Aorta (tissue), 5 donors: ENCODE measurements at places on chromosomes 6 and 20.

GRCh38 chr6:35496841-35497570, at the start of gene TEAD3:
TSS of gene TEAD3 (minus strand) at chr6:35497079.
- peak within 1 kb of the TSS; percentile 95 for H3K4me3 ChIP-seq
- no peak for DNase-seq
- no peaks in the 10 kb centered on the region for H3K36me3 ChIP-seq
- H3K4me1 ChIP-seq: no peaks in the 10 kb centered on the region
- no peaks in the 10 kb centered on the region for H3K27me3 ChIP-seq

DNA sequence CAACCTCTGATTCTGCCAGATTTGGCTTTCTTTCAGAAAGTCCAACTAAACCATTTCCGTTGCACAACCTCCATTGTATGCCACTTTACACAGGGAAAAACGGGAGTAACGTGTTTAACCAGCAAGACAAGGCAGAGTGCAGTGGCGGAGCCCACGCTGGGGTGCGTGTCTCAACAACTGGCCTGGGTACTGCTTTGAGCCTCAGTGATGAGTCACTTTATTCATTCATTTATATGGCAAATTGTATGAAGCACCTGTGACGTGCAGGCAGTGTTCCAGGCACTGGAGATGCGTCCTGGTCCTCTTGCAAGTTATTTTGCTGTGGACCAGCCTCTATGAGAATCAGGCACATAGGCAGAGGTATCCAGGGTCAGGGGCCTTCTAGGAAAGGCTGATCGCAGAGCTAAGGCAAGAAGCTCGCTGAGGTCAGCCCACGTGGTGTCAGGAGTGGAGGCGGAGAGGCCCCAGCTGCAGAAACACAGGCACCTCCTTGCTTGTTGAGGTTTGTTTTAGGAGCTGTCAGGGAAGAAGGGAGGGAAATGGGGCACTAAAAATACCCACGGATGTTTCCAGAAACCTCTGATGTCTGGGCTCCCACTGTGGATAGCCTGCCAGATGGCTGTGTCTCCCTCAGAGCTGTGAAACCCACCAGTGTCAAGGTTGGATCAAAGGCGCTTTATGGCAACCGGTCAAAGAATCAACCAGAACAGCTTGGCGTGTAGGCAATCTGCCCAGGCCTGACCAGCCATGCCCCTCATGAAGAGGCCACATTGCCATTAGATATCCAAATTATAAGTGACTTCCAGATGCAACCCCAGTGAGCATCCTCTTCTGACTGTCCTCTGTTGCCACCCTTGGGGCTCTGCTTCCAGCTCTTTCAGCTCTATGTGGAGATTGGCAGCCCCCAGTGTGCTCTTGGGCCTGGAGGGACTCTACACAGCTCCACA, 157.2 kb downstream of the CD83 start:
- no peaks in the 10 kb centered on the region for H3K4me1 ChIP-seq
- H3K36me3 ChIP-seq: no peaks in the 10 kb centered on the region
- H3K4me3 ChIP-seq: no peak overlapping the region
- no peak overlapping the region for H3K27ac ChIP-seq
- no peak for DNase-seq
- H3K27me3 ChIP-seq: no peaks in the 10 kb centered on the region

DNA sequence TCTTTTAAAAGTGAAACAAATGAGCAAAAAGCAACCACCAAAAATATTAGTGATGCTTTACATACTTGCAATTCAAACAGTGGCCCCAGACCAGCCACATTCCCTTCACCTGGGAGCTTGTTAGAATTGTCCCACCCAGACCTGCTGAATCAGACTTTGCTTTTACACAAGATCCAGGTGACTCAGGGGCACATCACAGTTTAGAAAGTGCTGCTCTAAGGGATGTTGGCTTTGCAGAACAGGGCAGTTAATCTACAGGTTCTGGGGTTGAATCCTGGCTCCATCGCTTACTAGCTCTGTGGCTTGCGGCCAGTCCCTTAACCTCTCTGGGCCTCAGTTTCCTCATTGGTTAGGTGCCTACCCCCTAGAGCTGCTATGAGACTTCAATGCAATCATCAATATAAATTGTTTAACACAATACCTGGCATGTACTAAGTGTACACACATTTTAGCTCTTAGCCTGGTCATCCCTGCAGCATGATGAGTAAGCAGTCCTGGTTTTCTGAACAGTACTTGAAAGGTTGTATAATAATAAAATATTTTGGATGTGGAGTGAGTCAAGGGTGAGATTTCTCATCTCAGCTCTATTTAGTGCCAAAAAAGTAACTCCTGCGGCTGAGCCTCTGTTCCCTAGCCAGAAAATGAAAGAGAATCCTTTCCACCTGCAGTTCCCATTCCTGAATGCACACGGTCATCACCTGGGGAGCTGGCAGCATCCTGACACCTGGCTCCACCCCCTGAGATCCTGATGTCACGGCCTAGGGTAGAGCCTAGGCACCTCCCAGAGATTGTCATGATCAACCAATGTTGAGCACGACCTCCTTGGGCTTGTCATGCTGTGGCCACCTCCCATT, 162.7 kb downstream of the ANKRD60 start:
- no peaks in the 10 kb centered on the region for H3K27me3 ChIP-seq
- no peak for DNase-seq
- H3K27ac ChIP-seq: no peak overlapping the region

- H3K27ac ChIP-seq: no peak overlapping the region
- H3K36me3 ChIP-seq: no peaks in the 10 kb centered on the region
- peak; percentile 30 for DNase-seq
- H3K27me3 ChIP-seq: no peaks in the 10 kb centered on the region
- H3K4me1 ChIP-seq: peaks cover 3% of the 10 kb centered on the region
These were observed 47.2 kb downstream of the SYNJ2 start for GRCh38 chr6:158028876-158029275.

- DNase-seq: no peak
- no peak overlapping the region for H3K4me3 ChIP-seq
- H3K4me1 ChIP-seq: no peaks in the 10 kb centered on the region
- no peaks in the 10 kb centered on the region for H3K36me3 ChIP-seq
- no peak overlapping the region for H3K27ac ChIP-seq
These were observed 379.6 kb upstream of the PLCB4 start for GRCh38 chr20:8689337-8689736.

GRCh38 chr6:151181706-151182363, 57.9 kb upstream of the AKAP12 start:
- H3K4me1 ChIP-seq: no peaks in the 10 kb centered on the region
- no peak overlapping the region for H3K27ac ChIP-seq
- no peaks in the 10 kb centered on the region for H3K36me3 ChIP-seq
- no peak overlapping the region for H3K4me3 ChIP-seq
- no peaks in the 10 kb centered on the region for H3K27me3 ChIP-seq

GRCh38 chr6:131758920-131759319, 48.1 kb upstream of the CTAGE9 start:
- no peak overlapping the region for H3K4me3 ChIP-seq
- no peaks in the 10 kb centered on the region for H3K36me3 ChIP-seq
- no peak for DNase-seq
- H3K27ac ChIP-seq: no peak overlapping the region
- no peaks in the 10 kb centered on the region for H3K27me3 ChIP-seq

DNA sequence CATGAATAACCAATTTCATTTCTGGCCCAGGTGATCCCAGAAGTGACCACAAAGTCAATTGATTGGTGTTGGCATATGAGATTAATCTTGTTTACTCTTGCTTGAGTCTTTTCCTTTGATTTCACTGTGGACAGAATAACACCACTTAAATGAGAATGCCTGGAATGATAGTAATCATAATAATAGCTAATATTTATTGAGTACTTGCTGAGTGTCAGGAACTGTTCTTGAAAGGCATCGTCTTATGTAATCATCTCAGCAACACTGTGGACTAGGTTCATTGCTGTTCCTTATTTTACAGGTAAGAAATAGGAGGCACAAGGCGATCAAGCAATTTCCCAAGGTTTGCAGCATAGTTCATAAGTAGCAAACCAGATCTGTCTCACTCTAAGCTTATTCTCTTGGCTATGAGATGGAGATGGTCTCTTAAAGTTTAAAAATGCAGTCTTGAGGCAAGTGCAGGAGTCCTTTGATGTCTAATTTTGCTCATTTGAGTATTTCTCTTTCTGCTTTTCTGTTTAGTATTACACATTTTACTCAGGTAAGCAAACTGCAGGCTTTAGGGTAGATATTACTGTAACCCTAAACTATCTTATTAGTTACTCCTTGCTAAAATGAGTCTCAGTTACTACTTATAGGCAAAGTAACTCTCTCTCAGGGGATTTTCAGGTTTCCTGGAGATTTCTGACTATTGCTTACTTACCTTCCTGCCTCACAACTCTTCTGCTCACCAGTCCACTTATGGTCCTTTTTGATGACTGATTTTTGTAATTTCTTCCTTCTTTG, 6.3 kb downstream of the ADGRG6 start:
- H3K27me3 ChIP-seq: no peaks in the 10 kb centered on the region
- no peak overlapping the region for H3K4me3 ChIP-seq
- H3K36me3 ChIP-seq: no peaks in the 10 kb centered on the region
- no peak overlapping the region for H3K27ac ChIP-seq
- H3K4me1 ChIP-seq: no peaks in the 10 kb centered on the region

DNA sequence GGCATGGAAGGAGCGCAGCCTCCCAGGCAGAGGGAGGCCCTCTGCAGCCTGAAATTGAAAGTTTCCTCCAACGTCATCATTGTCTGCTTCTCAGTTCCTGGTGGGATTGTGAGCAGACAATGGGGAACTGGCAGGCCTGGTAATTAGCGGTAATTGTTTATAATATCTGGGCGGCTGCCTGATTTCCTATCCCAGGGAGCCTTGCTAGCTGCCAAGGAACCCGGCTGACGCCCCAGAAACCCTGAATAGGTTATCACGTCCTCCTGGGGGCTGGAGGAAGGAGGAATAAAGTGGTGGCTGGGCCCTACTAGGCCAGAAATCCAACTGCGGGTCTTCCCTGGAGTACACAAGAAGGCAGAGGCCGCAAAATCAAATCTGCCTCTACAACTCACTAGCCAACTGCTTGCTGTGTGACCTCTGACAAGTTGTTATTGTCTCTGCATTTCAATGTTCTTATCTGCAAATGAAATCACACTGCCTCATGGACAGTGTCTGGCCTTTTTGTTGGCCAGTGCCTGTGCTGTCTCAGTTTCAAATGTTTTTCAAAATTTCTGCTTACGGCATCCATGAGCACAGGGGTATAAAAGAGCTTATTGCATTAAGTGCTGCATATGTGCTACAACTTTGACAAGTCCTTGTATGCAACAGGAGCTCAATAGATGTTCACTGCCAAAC, 16.9 kb downstream of the KCNK15 start:
- H3K4me3 ChIP-seq: no peak overlapping the region
- DNase-seq: no peak

- no peak overlapping the region for H3K27ac ChIP-seq
- no peak overlapping the region for H3K4me3 ChIP-seq
- DNase-seq: no peak
- H3K36me3 ChIP-seq: no peaks in the 10 kb centered on the region
- H3K27me3 ChIP-seq: no peaks in the 10 kb centered on the region
These were observed 77.4 kb upstream of the TMEM170B start for GRCh38 chr6:11460001-11460668.

GRCh38 chr6:148112851-148113319, 229.8 kb upstream of the SASH1 start:
- H3K27ac ChIP-seq: no peak overlapping the region
- no peak for DNase-seq
- no peaks in the 10 kb centered on the region for H3K4me1 ChIP-seq
- H3K27me3 ChIP-seq: no peaks in the 10 kb centered on the region
- H3K4me3 ChIP-seq: no peak overlapping the region

DNA sequence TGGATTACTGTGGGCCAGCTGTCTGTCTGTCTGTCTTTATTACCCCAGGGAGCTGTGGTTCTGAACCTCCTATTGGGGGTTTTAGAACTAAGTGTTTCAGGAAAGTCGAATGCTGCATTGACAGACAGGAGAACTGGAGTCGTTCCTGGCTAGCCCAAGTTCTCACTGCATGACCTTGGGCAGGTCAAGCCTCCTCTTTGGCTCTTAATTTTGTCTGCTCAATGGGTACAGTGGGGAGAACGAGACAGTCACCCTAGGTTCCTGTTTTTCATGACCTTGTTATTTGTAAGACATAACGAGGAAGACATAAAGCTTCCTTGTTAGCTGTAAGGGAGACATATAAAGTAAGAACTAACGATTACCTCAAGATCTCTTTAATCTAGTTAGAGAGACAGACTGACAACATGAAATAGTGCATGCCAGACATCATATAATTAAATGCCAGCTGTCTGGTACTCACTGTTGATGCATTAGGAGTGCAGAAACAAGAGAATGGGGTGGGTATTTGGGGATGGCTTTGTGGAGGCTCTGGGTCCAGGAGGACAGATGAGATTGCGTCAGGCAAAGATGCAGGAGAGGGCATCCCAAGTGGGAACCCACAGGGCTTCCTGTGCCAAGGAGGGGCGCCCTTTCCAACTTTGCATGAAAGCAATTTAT, 3.7 kb upstream of the CCDC167 start:
- H3K27me3 ChIP-seq: no peaks in the 10 kb centered on the region
- H3K4me3 ChIP-seq: no peak overlapping the region
- H3K4me1 ChIP-seq: no peaks in the 10 kb centered on the region
- no peak for DNase-seq
- H3K36me3 ChIP-seq: no peaks in the 10 kb centered on the region
- H3K27ac ChIP-seq: no peak overlapping the region

DNA sequence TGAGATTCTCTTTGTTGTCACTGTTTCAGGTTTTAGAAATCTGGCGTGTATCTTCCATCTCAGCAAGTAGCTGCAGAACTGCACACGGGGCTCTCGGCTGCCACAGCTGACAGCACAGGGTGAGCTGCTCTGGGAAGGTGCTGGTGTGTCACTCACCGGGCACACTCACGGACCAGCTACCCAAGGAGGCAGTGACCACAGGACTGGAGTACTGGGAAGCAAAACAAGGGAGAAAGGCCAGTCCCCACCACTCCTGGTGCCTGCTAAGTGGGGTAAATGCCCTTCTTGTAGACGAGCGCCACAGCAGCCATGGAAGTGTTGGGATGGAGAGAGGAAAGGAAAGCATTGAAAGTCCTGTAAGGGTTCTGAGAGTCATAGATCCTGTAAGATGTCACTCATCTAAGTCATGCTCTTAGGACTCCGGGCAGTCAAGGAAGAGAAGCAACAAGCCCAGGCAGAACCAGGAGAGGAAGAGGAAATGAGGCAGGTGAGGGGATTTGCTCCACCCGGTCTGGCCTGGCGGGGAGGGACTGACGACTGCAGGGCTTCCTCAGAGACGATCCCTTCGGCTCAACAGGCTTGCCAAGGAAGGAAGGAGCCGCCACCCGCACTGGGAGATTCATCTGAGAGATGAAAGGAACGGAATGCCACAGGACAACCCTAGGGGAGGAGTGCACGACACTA, 48.1 kb downstream of the PRDM1 start:
- DNase-seq: no peak
- no peaks in the 10 kb centered on the region for H3K36me3 ChIP-seq
- H3K4me1 ChIP-seq: no peaks in the 10 kb centered on the region
- no peak overlapping the region for H3K4me3 ChIP-seq
- H3K27me3 ChIP-seq: no peaks in the 10 kb centered on the region
